ENCODE measurements at places on chromosomes 12 and 14.

DNA sequence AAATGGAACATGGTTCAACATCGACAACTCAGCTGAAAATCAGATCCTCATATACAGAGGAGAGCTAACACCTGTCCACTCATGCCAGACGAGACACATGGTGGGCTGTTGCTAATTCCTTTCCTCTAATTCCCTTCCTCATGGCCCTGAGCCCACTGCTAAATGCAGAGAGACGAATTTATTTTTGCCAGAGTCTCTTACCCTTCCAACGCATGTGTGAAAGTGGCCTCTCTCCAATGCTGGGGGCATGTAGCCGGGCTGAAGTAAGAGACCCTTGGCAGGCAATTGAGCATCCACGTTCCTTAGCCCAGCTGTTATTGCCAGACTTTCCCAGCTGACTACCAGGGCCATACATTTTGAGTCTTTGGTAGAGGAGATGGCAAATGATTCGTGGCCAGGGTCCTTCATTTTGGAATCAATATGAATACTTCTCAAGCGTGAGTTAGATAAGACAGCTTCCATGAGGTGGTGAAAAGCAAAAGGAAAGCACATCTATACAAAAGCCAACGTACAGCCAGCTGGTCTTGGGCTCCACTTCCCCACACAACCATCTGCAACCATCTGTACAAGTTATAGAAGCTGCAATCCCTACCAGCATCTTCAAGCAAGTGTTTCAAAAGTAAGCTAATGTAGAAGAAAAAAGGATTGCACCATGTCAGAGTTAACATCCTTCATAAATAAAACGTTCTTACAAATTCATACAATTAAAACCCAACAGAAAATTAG lies 28.6 kb downstream of the CORO1C start:
- DNase-seq: no peak

DNA sequence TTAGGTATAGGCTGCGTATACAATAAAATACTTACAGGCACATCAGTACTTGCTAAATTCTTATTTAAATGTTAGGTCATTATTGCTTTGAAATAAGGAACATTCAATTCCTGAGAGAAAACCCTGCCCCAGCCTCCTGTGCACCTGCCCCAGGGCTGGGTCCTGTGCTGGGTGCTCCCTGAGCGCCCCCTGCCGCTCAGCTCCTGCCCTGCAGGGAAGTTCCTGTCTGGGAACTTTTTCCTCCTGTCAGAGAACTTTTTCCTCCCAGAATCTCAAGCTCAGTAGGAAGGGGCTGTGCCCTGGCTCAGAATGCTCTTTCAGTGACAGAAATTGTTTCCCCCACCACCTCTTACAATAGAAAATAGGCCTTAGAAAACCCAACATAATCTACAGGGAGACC lies 751.1 kb downstream of the TMEM121 start:
- DNase-seq: peak; percentile 19

- DNase-seq: no peak
Observed at GRCh38 chr12:62915204-62915529, 19.8 kb downstream of the PPM1H start.

DNA sequence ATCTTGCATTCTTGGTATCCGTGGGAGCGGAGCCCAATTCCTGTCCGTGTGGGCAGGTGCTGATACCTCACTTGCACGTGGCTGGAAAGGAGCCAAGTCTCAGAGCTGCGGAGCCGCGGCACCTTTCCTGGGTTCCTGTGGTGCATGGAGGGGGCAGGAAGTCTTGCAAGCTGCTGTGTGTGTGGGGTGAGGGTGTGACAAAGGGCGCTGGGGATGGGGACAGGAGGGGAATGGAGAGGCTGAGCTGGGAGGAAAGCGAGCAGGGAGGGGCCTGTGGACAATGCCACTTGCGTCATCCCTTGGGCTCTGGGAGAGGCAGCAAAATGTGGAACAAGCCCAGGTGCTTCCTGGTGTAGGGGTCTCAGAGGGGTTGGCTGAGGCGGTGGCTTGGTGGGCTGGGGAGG lies 86.7 kb downstream of the CALM1 start:
- DNase-seq: no peak

GRCh38 chr12:89649820-89650219 lies 58.8 kb downstream of the ATP2B1 start:
- no peak for DNase-seq

GRCh38 chr12:90969346-90969745 lies 14.4 kb upstream of the CCER1 start:
- DNase-seq: no peak

DNA sequence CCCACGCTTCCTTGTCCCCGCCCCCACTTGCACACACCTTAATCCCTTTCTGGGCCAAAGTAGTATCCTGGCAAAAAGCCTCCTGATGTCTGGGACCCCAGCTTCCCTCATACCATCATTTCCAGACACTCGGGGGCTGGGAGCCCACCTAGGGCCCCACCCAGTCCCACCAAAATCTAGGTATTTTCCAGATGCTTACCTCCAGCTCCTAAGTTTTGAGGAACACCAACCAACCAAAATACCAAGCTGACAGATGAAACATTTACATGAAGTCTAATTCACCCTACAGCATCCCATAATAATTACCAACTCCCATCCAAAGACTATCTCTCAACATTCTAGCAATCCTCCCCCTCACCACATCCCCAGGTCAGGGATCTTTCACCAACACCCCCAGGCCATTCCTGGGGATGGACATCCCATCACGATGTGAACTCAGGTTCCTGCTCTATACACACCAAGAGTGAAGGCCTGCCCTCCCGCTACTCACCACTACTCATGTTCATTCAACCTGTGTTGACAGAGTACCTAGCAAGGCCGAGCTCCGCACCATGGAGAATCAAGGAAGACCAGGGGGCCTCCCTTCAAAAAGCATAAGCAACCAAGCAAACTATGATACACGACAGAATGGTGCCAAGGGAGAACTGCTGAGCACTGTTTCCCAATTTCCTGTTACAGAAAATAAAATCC lies 1.6 kb upstream of the CHD4 start:
- peak; percentile 22 for DNase-seq

DNA sequence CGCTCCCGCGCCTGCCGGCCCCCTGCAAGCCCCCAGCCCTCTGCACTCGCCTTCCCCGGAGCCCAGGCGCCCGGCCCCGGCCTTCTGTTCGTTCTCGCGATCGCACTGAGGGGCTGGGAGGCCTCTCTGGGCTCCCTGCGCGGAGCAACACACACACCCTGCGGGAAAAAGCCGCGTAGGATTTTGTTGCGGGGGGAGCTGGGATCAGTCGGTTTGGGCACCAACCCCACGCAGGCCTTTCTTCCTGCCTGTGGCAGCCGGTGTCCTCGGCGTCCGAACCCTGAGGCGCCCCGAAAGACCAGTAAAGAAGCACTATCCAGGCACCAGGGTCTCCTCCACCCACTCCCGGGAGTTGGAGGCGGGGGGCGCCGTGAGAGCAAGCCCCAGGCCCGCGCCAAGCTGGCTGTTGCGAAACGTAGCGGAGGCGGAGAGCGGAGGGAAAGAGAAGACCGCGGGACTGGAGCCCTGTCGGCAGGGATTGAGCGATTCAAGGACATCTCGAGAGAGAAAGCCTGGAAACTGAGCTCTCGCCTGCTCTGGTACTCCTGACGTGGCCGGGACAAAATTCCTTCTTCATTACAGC lies 1.9 kb upstream of the HOXC5 start:
- DNase-seq: no peak

DNA sequence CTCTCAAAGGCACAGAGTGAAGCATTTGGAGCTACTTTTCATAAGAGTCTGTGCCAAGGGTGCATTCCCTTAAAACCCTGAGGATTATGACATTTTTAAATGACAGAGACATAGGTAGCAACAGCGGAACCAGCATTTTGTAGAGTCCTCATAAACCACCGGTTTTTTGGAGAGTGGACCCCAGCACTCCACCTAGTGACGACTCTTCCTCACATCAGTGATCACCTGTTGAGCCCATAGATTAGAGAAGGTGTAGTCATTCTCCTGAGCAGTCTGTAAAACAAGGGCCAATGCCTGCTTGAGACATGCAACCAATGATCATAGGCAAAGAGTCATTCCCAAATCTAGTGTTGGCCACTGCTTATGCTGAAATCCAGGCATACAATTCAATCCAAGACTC lies 399.1 kb downstream of the GXYLT1 start:
- no peak for DNase-seq

DNA sequence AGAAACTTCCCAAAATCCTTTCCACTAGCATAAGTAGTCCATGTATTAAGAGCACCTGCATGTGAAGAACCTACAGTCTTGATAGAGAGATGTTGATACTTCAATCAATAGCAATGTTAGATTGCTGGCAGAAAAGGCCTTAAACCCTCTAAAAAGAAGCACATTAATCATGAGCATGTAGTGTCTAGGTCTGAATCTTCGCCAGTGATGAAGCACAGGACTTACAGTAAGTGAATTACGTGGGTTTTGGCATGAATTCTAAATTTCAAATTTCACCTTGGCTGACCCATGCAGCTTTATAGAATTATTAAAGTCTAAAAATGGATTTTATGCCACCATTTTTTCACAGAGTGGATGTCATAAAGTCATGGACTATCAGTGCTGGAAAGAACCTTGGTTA lies 791.6 kb upstream of the NOVA1 start:
- no peak for DNase-seq

DNA sequence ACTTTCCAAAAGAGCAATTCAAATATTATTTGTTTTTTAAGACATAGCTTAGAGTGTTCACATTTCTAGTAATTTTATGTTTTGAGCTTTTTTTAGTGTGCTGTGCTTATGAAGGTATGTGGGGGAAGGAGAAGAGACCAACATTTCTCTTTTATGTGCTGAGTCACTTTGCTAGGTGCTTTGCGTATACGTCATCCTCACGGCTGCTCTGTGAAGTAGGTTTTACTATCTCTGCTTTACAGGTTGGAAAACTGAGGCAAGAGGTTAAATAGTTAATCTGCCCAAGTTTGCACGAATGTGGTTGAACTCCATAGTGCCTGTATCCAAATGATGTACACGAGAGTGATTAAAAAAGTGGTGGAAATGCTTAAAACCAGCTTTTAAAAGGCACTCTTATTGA lies 75.9 kb downstream of the AEBP2 start:
- no peak for DNase-seq
